Activated CD4-positive, alpha-beta T cell treated with anti-CD3 and anti-CD28 coated beads, Interleukin-2, amount 10 ng/mL, durations not matched to agents 7 days and 5 days (primary cell): ENCODE measurements at places on chromosomes 4 and X.
A peak's percentile ranks its signal among the peaks of the same experiment; 100 is the strongest.

DNA sequence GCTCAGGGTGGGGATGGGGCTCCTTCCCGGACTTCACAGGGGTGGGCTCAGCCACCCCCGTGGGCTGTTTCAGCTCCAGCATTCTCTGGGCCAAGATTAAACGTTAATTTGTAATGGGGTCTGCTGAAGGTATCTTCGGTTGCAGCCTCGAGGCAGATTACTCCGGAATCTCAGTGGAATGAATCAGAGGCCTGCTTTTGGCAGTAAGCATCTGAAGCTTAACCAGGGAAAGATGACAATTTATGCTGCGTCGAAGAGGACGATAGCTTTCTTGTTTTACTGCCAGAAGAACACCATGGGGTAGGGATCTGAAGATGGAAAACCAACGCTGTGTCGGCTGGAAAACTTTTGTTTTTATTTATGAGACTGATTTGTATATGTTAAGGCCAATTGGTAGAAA is 129.2 kb upstream of the MSX1 start:
- no peak for DNase-seq

- no peak for DNase-seq
These were observed 175.8 kb upstream of the NPY2R start for GRCh38 chr4:155032521-155033229.

GRCh38 chr4:89306486-89307177 is 968 bp downstream of the GPRIN3 start:
- DNase-seq, result peak; percentile 29

- DNase-seq, result no peak
These were observed 1.0 kb downstream of the FAT4 start for GRCh38 chr4:125315576-125316400.

GRCh38 chr4:25098964-25099891 is 61.0 kb downstream of the SEPSECS start:
- DNase-seq, result no peak

GRCh38 chrX:39396358-39396995 is 595.2 kb downstream of the MID1IP1 start:
- DNase-seq, result no peak

DNA sequence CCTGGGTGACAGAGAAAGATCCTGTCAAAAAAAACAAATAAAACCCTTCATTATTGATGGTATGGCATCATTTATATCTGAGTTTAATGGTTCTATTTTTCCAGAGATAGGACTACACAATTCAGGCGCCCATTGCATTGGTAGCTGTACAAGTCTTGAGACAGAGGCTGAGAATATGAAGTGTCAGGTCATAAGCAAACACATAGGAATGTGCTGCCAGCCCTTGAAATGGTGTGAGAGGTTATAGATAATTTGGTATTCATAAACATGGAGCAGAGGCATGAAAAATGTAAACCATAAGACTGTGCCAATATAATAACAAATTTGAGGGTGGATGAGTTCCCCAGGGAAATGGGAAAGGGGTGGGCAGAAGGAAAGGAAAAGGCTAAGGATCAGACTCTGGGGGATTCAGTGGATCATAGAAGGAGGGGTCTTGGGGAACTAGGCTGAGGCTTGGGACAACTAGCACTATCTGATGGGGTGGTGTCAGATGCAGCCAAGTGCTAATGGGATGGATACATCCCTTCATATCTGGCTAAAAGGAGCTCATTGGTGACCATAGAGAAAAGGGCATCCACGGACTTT is 50.8 kb downstream of the MAOA start:
- no peak for DNase-seq

DNA sequence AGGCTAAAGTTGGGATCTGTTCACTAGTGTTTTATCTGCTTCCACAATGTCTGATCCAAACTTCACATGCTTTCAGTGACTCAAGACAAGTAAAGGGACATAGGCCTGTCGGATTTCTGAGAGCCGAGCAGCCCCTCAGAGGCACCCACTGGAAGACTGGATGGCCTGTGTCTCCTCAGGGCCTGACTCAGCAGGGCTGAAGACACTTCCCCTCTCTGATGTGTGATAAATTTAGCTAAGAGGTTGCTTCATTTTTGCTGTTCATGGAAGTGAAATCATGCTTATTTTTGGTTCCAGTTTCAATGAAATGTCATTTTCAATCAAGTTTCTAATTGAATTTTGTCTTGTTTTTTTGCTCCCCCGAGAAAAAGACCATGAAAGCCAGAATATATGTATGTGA is 93.7 kb downstream of the MXRA5 start:
- DNase-seq, result no peak

DNA sequence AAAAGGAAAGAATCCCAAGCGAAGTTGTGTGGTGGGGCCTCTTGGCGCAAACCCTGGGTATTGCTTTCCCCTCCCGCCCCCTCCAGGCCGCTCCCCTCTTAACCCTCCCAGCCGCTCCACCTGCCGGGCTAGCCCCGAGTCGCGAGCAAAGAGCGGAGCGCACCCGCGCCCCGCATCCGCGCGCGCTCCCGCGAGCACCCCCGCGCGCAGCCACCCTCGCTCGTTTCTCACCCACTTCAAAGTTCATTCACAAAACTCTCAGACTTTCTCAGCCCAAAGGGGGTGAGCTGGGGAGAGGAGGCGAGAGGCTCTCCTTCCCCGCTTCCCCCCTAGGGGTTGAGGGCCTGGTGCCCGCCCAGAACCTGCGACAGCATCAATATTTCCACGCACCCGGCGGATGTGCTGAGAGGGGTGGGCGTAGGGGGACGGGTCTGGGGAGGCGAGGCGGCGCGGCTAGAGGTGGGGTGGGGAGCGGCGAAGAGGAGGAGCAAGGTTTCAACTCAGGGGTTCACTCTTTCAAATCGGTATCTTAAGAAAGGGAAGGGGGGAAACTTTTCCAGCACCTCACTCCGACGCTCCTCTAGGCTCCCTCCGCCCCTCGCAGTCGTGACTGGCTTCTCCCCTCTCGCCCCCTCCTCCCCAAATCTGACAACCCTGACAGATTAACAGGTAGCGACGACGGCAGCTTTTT is 1.8 kb downstream of the MAML3 start:
- peak; percentile 77 for DNase-seq

DNA sequence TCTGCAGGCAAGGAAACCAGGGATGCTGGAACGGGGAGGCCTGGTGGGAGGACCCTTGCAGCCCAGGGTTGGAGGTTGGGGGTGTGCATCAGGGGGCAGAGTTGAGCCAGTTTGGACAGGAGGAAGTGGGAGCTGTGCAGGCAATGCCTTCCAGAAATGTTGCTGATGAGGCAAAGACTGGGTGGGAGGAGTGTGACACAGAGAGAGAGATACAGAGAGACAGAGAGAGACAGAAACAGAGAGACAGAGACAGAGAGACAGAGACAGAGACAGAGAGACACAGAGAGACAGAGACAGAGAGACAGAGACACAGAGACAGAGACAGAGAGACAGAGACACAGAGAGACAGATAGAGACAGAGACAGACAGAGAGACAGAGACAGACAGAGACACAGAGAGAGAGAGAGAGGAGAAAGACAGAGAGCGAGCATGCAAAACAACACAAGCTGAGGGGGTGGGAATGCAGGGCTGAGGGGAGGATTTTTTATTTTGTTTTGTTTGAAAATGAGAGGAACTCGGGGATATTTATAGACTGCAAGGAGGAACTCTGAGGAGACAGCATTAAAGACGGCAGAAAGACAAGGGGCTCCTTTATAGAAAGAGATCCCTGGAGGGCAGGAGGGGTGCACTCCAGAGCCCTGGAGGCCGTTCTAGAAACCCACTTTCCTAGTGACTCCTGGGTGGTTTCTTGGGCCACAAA is 1.9 kb upstream of the HAUS3 start:
- no peak for DNase-seq

DNA sequence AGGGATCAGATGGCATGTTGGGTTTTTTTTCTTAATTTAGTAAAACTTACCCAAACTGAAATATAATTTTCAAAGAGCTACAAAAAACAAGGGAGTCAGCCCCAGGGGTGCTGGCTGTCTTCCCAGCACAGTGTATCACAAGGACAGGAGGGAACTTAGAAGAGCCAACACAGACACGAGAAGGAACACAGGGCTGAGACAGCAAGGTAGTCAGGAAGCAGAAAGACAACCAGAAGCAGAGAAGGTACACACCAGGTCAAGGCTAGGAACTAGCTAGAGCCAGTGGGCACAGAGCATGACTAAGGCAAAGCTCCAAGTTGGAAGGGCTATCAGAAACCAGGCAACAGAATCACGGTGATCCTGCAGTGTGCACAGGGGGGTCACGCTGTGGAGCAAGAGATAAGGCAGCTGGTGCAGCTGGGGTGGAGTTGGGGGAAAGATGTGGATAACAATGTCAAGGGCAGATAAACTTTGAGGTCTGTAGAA is 168.7 kb downstream of the NR3C2 start:
- DNase-seq, result no peak

GRCh38 chr4:42310358-42310757 is 86.9 kb upstream of the SHISA3 start:
- DNase-seq, result no peak

DNA sequence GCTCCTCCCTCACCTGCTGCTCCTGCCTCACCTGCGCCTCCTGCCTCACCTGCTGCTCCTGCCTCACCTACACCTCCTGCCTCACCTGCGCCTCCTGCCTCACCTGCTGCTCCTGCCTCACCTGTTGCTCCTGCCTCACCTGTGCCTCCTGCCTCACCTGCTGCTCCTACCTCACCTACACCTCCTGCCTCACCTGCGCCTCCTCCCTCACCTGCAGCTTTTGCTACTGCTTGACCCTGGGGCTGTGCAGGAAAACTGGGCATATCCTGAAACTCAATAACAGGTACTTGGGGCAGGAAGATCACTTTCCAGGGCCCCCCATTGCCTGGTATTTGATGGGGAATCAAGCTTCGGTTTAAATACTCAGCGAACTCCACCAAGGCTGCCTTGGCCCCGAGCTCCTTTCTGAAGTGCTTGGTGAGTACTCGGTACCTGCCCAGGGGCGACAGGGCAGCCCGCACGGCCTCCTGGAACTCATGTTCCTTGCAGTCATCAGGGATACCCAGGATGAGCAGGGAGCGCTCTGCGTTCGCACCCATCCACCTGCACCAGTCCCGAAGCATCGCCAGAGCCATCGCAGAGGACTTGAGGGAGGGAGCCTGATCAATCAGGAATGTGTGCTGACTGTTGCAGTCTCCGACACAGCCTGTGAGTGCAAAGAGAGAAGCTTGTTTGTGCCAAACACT is 2.7 kb downstream of the PNMA6E start:
- DNase-seq, result no peak
